ENCODE measurements at places on chromosomes 3 and 15.

- no peak for DNase-seq
Measured at GRCh38 chr3:176692966-176693785, 504.1 kb downstream of the TBL1XR1 start.

DNA sequence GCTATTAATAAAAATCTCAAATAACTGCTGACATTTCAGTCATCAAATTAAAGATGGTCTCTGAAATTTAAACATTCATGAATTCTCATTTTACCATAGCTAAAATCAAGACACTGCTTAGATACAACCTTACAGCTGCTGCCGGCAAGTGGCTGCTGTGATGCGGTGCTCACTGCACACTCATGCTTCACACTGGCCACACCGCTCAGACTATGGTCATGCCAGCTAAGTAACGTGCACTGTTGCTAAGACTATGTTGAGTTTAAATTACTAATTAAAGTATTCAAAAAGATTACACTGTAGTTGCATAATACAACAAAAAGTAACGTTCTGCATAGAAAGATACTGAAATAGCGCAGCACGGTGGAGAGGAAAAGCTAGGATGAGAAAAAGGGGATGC lies 12.1 kb downstream of the ATP13A3 start:
- no peak for DNase-seq

DNA sequence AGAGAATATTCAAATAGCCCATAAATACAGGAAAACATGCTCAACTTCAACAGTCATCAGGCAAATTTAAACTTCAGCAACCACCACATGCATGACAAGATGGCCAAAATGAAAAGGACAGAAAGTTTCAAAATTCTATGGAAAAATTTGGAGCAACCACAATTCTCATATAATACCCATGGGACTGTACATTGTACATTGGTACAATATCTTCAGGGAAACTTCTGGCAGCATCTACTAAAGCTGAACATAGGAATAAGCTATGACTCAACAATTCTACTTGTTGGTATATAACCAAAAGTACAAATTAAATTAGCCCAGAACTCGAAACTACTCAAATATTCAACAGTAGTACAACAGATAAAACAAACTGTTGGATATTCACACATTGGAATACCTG lies 847.6 kb downstream of the TBL1XR1 start:
- no peak for DNase-seq

DNA sequence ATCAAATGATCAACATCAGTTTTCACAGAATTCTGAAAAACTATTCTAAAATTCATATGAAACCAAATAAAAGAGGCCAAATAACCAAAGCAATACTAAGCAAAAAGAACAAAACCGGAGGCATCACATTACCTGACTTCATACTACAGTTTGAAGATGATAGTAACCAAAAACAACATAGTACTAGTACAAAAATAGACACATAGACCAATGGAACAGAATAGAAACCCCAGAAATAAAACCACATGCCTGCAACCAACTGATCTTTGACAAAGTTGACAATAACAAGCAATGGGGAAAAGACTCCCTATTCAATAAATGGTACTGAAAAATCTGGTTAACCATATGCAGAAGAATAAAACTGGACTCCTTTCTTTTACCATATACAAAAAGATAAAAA lies 75.7 kb upstream of the FXR1 start:
- DNase-seq: no peak

- DNase-seq: no peak
Measured at GRCh38 chr3:68315546-68315945, 616.8 kb downstream of the TAFA4 start.

DNA sequence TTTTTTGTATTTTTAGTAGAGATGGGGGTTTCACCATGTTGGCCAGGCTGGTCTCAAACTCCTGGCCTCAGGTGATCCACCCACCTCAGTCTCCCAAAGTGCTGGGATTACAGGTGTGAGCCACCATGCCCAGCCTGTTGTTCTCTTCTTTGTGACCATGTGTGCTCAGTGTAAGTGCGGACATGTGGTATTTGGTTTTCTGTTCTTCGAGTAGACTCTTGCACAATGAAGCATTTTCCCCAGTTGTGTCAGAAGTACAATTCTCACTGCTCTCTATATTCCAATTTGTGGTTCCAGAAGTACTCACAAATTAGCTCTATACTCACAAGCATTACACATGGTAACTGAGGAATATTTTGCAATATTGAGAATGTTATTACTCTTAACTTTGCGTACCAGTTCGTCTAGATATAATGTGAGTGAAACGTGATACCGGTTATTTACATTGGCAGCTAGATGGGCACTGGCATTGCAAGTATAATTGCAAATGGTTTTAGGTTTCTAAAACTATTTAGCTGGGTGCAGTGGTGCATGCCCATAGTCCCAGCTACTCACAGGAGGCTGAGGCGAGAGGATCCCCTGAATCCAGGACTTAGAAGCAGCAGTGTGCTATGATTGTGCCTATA lies 34.2 kb upstream of the MTMR14 start:
- DNase-seq: no peak

GRCh38 chr3:47540281-47540680 lies 26.8 kb upstream of the ELP6 start:
- no peak for DNase-seq

DNA sequence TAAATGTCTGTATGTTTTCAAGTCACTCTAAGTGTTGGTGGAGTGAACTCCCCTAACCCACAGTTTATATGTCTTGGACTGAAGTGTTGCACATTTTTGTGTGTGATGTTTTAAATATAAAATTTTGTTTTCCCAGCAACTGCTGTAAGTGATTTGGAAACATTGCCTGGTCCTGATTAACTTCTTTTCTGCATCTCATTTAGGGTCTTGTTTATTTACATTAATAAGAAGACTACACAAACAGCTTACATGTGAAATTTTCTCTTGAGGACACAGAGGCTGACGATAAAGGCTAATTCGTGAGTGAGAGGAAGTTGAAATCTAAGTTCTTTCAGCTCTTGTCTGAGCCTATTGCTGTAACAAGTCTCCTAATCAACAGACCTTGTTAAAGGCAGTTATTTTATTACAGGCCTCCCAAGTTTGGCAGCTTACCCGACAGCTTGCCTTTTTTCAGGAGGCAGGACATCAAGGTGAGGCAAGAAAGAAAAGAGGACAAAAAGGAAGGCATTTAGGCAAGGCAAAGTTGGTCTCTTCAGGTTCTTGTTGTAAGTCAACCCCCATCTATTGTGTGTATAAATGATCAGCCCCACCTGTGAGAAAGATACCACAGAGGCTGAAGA lies 177.7 kb upstream of the NR2E3 start:
- no peak for DNase-seq

DNA sequence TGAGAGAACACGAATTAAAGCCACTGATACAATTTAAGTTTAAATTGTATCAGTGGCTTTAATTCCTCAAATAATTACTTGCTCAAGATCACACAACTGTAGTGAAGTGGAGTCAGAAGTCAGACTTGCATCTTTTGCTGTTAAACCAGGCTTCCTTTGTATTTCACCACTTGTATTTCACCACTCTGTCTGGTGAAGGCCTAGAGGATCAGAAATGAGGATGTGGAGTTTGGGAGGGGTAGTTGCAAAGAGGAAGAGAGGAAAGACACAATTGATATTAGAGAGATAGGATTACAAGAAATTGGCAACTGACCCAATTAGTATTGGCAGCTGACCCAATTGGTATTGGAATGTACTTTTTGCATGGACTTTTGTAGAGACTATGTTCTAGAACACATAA lies 288.1 kb upstream of the GPR149 start:
- DNase-seq: no peak

GRCh38 chr3:107325446-107325845 lies 51.8 kb upstream of the CCDC54 start:
- no peak for DNase-seq

GRCh38 chr3:156985711-156986110 lies 159.6 kb downstream of the LEKR1 start:
- no peak for DNase-seq

GRCh38 chr3:58242340-58242739 lies 4.7 kb downstream of the ABHD6 start:
- no peak for DNase-seq

- DNase-seq: no peak
Measured at GRCh38 chr3:158794936-158795518, 6.8 kb upstream of the MFSD1 start.

- DNase-seq: no peak
Measured at GRCh38 chr3:26145769-26146168, 355.9 kb downstream of the OXSM start.

DNA sequence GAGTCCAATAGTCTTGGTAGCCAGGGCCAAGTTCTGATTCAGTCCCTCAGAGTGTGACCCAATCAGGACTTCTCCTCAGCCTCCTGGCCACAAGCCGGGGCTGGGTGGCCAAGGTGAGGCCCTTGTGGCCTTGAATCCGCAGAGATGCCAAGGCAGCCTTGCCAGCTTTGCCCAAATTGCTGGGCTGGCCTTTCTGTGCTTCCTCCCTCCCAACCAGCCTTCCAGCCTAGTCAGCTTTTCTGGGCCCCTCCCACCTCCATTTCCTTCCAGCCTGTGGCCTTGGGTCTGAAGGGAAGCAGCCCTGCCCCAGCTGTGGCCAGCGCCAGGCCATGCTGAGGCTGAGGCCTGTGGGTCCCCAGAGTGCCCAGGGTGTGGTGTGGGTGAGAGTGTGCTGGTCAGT lies 34.3 kb upstream of the ANKDD1A start:
- DNase-seq: no peak

GRCh38 chr3:190446573-190447279 lies 3.0 kb downstream of the TMEM207 start:
- no peak for DNase-seq

- DNase-seq: no peak
Measured at GRCh38 chr3:46927718-46928073, 48.8 kb downstream of the CCDC12 start.

- DNase-seq: no peak
Measured at GRCh38 chr15:57606816-57607215, 15.1 kb downstream of the MYZAP start.

DNA sequence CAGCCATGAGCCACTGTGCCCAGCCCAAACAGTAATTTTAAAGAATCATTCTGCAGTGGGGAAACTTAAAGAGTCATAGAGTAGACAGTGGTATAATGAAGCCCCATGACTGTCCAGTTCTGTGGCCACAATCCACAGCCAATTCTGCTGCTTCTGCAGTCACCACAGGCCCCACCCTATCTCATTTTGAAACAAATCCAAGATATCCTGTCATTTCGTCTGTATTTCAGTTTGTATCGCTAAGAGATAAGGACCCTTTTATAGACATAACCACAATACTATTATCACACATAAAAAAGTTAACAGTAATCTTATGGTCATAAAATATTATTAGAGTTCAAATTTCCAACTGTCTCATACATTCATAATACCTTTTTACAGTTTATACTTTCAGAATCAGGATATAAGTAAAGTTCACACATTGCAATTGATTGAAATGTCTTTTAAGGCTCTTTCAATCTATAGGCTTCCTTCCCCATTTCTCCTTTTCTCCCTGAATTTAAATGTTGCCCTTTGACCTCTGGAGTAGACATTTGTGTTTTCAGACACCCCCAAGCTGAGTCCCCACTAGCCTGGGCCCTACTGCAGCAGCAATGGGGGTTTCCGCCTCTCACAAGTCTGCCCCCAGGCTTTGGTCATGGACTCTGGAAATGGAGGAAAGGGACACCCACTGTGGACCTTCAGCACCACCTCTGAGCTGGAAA lies 4.2 kb upstream of the NUP210 start:
- DNase-seq: no peak

DNA sequence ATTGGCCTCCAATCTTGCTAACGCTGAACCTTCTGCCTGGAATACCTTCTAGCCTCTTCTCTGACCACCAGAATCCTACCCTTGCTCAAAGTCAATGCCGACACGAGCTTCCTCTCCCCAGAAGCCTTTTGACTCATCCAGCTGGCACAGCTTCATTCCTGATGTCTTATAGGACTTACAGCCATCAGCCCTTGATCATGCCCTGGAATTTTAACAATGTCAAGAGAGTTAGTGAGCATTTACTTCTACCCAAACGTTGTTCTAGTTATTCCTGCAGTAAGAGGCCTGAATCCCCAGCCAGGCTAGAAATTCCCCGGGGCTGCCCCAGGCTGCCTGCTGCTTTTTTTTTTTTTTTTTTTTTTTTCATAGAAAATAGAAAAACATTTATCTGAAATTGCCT lies 3.9 kb downstream of the CYP1A2 start:
- no peak for DNase-seq

DNA sequence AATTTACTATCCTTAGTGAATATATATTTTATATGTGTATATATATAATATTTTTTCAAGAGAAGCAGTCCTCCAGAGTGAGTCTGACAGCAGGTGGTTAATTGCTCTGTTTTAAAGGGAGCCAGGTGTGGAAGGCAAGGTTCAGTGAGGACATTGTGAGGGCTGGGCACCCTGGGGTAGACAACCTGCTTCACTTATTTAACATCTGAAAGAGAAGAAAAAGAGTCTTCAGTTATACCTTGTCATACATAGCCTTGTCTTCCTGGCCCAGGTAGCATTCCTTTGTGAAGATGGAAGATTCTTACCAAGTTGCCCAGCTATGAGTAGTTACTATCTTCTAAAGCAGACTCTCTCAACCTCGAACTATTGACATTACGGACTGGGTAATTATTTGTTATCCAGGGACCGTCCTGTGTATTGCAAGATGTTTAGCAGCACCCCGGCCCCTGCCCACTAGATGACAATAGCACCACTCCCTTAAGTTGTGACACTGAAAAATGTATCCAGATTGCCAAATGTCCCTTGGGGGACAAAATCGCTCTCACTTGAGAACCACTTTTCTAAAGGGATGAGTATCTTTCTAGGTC lies 336.0 kb upstream of the TRIM42 start:
- DNase-seq: no peak

- DNase-seq: no peak
Measured at GRCh38 chr3:41701191-41701698, 260.7 kb downstream of the ULK4 start.

DNA sequence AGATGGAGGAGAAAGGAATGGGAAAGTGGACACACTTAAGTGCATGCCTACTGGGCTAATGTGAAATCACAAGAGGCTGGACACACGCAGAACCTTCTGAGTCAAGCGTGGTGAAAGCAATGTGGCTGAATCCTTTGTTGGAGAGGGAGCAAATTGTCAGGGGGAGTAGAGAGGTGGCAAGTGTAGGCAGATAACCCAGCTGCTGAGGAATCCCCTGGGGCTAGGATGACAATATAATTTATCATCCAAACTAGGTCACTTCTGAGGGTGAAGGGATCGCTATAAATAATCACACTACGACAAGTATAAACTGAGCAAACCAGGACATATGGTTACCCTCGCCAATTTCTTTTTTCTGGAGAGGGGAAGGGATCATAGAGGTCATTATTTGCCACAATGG lies 28.7 kb downstream of the TAMM41 start:
- no peak for DNase-seq

DNA sequence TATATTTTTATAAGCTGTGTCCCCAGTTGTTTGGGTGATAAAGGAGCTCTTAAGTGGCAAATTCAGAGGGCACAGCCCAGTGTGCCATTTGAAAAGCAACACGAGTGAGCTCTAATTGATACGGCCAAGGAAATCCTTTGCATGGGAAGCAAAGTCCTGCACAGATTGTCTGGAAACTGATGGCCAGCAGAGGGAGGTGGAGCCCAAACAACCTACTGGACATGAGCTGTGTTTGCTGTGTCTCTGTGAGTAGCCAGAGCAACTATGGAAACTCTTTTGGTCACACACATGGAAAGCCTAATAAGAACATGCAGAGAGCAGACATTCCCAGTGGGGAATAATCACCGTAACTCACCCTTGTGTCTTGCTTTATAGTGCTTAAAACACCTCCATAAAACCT lies 24.4 kb downstream of the ONECUT1 start:
- no peak for DNase-seq

- no peak for DNase-seq
Measured at GRCh38 chr15:69590201-69590710, 137.6 kb downstream of the RPLP1 start.

All from activated CD4-positive, CD25-positive, alpha-beta regulatory T cell treated with anti-CD3 and anti-CD28 coated beads, Interleukin-2, amount 50 U/mL, for 16 hours (primary cell).